ENCODE measurements at places on chromosomes 2 and 18. TPM values are rescaled to one million over a fixed set of nuclear protein-coding genes. Genes with fewer than 3 reads are reported as not detected.

DNA sequence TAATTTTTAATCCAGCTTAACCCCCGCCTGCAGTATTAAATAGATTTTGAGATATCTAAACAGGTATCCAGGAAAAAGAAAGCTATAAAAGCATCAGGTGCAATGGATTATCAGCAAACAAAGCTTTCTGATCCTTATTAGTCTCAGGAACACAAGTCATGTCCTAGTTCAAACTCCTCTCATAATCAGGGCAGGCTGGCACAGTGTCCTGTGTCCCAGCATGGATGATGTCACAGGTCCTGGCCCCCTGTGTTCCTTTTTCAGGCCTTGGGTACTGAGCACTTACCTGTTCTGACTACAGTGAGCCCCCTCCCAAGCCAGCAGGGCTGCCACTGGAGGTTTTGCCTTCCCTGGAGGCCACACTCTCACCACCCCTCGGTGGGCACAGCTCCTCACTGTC is 19.5 kb upstream of the MRO start:
- H3K27me3 ChIP-seq: peaks cover 3% of the 10 kb centered on the region
- H3K4me1 ChIP-seq: no peaks in the 10 kb centered on the region
- DNase-seq: no peak
- H3K4me3 ChIP-seq: no peak overlapping the region

DNA sequence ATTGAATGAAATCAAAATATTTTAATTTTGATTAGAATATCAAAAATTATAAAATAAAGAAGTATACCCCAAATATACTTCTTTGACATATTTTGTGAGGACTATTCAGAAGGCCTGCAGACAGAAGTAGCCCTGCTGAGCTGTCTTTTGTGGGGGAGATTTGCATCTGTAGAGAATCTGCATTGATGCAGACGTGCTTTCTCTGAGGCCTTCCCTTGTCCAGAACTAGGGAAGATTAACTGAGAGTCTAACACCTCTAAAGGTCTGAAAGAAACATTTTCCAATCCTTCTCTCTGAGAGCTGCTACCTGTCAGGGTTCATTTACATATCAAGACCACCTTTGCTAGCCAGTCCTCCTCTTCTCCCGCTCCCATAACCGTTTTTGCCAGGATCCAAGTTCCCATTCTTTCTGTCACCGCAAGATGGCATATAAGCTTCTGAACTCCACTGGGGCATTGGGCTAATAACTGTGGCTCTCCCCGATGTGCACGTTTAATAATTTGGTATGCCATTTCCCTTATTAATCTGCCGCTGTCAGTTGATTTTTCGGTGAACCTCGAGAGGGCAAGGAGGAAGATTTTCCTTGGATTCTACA is 510.4 kb upstream of the CNTNAP5 start:
- H3K27me3 ChIP-seq: no peaks in the 10 kb centered on the region
- H3K4me3 ChIP-seq: no peak overlapping the region
- H3K4me1 ChIP-seq: no peaks in the 10 kb centered on the region
- H3K36me3 ChIP-seq: no peaks in the 10 kb centered on the region
- no peak for DNase-seq
- no peak overlapping the region for H3K27ac ChIP-seq

GRCh38 chr2:221747289-221747972 is 175.3 kb upstream of the EPHA4 start:
- no peaks in the 10 kb centered on the region for H3K27me3 ChIP-seq
- no peak for DNase-seq
- no peak overlapping the region for H3K27ac ChIP-seq
- no peak overlapping the region for H3K4me3 ChIP-seq

DNA sequence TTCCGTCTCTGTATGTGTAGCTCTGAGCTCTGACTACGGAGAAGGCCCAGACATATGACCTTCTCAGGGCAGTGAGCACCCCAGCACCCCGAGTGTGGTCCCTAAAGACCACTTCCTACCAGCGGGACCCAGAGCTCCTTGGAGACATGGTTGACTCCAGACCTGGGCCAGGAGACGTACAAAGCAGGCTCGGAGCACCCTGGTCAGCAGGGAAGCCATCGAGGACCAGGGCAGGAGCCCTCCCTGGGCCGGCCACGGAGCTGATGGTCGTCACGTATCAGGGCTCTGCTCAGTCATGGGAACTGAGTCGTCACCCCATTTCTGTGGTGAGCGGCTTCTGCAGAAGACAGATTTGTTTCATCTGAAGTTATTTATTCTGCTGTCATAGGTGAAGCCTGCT is 12.8 kb upstream of the NEU4 start:
- no peaks in the 10 kb centered on the region for H3K36me3 ChIP-seq
- no peaks in the 10 kb centered on the region for H3K4me1 ChIP-seq
- no peak for DNase-seq
- H3K27me3 ChIP-seq: peaks cover 13% of the 10 kb centered on the region
- no peak overlapping the region for H3K27ac ChIP-seq

GRCh38 chr2:17930773-17931172 is 52.3 kb downstream of the KCNS3 start:
- peaks cover 9% of the 10 kb centered on the region for H3K4me1 ChIP-seq
- no peak for DNase-seq
- no peaks in the 10 kb centered on the region for H3K27me3 ChIP-seq
- H3K36me3 ChIP-seq: no peaks in the 10 kb centered on the region

- no peak for DNase-seq
- no peaks in the 10 kb centered on the region for H3K27me3 ChIP-seq
- no peak overlapping the region for H3K27ac ChIP-seq
- H3K36me3 ChIP-seq: no peaks in the 10 kb centered on the region
- H3K4me3 ChIP-seq: no peak overlapping the region
- no peaks in the 10 kb centered on the region for H3K4me1 ChIP-seq
Observed at GRCh38 chr2:103401621-103402020, 639.8 kb downstream of the TMEM182 start.

DNA sequence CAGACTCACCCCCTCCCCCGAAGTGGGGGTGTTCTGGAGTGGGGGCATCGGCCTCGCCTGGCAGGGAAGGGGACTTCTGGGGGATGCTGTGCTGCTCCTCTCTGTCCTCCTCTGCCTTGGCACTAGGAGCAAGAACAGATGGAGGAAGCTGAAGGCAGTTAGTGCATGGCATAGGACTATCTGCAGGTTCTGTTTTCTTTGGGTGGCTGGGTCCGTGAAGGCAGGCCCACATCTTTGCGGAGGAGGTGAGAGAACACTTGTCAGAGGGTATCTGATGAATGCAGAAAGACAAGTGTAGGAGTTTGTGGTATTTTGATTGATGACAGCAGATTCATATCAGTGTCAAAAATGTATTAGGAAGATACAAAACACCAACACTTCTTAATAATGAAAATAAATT is 411.4 kb downstream of the TSN start:
- no peaks in the 10 kb centered on the region for H3K4me1 ChIP-seq
- no peak overlapping the region for H3K4me3 ChIP-seq
- no peaks in the 10 kb centered on the region for H3K27me3 ChIP-seq

DNA sequence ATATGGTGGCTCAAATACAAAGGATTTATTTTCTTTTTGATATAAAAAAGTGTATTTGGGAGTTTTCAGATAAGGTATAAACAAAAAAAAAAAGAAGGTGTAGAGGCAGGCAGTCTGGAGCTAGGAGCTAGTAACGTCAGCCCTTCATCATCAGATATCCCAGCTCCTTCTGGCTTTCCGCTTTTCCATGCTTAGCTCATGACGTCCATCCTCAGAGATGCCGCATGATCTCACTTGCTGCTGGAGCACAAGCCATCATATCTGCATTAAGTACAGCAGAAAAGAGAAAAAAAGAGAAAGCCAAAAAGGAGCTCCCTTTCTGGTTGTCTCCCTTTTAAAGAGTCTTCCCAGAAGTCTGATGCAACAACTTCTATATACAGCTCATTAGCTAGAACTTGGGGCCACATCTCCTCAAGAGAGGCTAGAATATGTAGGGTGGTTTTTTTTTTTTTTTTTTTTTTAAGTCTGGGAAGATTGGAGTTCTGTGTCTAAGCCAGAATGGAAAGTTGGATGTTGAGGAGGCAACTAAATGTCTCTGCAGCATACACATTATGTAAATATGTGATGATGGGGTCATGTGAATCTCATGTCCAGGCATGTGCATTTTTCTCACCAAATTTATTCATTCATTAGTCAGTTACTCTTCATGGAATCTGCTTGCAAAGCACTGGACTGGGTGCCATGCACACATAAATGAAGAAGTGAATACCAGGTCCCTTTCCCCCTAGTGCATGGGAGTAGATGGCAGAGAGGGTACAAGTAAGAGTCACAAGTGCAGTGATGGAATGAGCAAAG is 52.3 kb downstream of the DDX1 start:
- no peak for DNase-seq
- H3K27ac ChIP-seq: no peak overlapping the region
- H3K4me3 ChIP-seq: no peak overlapping the region
- no peaks in the 10 kb centered on the region for H3K27me3 ChIP-seq
- H3K4me1 ChIP-seq: no peaks in the 10 kb centered on the region

- H3K27me3 ChIP-seq: peaks cover 13% of the 10 kb centered on the region
- H3K4me3 ChIP-seq: no peak overlapping the region
- H3K36me3 ChIP-seq: no peaks in the 10 kb centered on the region
- DNase-seq: no peak
- peaks cover 4% of the 10 kb centered on the region for H3K4me1 ChIP-seq
Observed at GRCh38 chr2:20132990-20133535, 81.6 kb upstream of the LAPTM4A start.

- H3K27ac ChIP-seq: no peak overlapping the region
- no peak overlapping the region for H3K4me3 ChIP-seq
- no peaks in the 10 kb centered on the region for H3K36me3 ChIP-seq
- no peaks in the 10 kb centered on the region for H3K4me1 ChIP-seq
- peaks cover 11% of the 10 kb centered on the region for H3K27me3 ChIP-seq
- DNase-seq: no peak
Observed at GRCh38 chr2:241846406-241846805, 12.3 kb downstream of the PDCD1 start.

The NEB gene
- under 0.01 TPM for total RNA-seq

The CACNB4 gene
- total RNA-seq: 0.36 TPM

Data from IMR-90 (cell line).